Glomerular endothelial cell (primary cell): ENCODE measurements at places on chromosomes 16 and 17.

GRCh38 chr17:30554839-30555751 lies 77.9 kb downstream of the GOSR1 start:
- no peak for DNase-seq

DNA sequence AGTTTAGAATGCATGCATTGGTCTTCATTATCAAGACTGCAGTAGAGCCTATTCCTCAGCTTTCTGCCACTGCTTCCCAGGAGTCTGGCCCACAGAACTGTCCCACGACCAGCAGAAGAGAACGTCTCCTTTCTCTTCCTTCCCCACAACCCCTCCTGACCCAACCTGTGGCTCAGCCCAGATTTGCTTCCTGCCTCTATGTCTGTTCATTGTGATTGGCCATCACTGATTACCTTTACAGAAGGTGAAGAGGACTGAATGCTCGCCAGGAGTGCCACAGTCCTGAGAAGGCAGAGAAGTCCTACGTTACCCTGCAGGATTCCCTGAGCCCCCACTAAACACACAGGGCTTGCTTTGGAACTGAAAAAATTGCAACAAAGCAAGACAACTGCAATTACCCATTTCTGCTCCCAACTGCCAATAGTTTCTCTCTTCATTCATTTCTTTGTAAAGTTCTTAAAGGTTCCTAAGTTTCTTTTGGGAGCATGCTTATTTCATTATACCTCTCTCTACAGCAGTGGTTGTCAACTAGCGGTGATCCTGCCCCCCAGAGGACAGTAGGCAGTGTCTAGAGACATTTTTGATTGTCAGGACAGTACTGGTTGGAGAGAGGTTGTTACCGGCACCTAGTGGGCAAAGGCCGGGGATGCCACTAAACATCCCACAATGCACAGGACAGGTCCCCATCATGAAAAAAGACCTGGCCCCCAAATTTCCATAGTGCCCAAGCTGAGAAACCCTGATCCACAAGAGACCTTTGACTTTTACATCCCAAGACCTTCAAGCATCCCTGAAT lies 4.5 kb upstream of the NAT9 start:
- no peak for DNase-seq

- no peak for DNase-seq
These were observed 10.2 kb upstream of the TMEM238L start for GRCh38 chr17:10814075-10814474.

GRCh38 chr16:68487669-68488068 lies 39.4 kb upstream of the SMPD3 start:
- no peak for DNase-seq

- no peak for DNase-seq
These were observed 19.0 kb upstream of the NBR1 start for GRCh38 chr17:43151880-43152456.

- no peak for DNase-seq
These were observed 80.7 kb downstream of the PLD6 start for GRCh38 chr17:17125136-17126084.

- DNase-seq = no peak
These were observed 4.1 kb upstream of the FAAP100 start for GRCh38 chr17:81556175-81556691.

GRCh38 chr16:56629531-56629930 lies 2.9 kb upstream of the MT1M start:
- DNase-seq = no peak

DNA sequence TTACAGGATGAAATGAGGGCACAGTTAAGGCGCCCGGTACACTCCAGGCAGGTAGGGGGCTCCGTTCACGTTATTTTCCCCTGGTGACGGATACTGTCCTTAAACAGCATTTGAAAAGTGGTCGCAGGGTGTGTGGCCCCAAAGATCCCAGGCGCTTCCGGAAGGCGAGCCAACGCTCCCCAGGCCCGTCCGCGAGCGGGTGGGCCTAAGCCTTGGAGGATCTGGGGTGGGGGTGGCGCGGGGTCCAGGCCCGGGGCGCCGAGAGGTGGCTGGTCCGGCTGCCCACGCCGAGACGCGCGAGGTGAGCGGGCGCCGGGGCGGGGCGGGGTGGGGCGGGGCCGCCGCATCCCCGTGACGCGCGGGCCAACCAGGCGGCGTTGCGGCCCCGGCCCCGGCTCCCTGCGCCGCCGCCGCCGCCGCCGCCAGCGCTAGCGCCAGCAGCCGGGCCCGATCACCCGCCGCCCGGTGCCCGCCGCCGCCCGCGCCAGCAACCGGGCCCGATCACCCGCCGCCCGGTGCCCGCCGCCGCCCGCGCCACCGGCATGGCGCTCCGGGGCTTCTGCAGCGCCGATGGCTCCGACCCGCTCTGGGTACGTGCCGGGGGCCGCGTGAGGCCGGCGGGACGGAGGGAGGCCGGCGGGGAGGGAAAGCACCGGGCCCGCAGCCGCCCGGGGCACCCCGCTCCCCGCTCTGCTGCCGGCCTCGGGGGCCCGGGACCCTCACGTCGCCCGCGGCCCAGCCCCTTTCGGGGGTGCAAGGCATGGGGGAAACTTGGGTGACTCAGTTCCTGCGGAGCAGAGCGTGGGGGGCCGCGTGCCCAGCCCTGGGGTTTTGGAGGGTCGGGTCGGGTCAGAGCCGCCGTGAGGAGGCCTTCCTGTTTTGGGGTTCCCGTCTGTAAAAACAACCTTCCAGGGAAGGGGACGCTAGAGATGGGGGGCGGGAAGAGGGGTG lies at the start of gene ABCC1:
Gene ABCC1, plus strand, starts transcription at position 407 of the 951 bp plus-strand sequence. Its CDS starts 136 bp downstream, at position 543.
- no peak for DNase-seq

- no peak for DNase-seq
These were observed 78.0 kb upstream of the GAS7 start for GRCh38 chr17:10276436-10276835.

GRCh38 chr16:66612422-66612821 lies 7.9 kb downstream of the CMTM3 start:
- DNase-seq = no peak

GRCh38 chr16:27748868-27749546 lies 199.1 kb downstream of the KATNIP start:
- no peak for DNase-seq

DNA sequence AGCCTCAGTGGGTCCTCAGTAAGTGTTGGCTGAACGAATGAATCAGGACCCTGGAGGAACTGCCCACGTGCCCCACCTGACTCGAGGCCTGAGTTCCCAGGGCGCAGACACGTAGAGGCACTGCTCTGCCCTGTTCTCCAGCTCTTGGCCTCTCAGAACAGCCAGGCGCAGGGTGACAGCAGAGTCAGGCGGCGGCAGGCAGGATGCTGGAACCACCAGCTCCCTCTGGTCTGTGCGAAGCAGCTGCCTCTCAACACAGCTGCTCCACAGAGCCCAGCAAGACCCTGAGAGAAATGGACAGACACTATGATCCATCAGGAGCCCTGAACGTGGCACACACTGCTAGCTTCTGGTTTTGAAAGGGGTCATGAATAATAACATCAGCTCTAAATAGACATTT lies 53.1 kb upstream of the BCO1 start:
- no peak for DNase-seq

DNA sequence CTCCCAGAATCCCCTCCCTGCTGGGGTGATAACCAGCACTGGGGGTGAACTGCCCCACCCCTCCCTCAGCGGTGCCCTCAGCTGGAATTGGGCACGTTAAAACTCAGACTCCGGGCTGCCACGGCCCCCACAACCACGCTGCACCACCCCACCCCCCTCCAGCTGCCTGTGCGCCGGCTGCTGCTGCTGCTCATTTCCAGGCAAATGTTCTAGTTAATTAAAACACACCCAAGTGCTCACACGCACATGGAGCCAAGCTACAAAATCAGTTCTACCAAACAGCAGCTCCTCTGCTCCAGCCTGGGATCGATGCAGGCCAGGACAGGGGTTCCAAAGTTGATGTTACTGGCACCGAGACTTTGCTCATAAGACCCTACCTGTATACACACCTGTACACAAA lies 180.5 kb downstream of the ZNF423 start:
- DNase-seq = no peak

GRCh38 chr17:79326814-79327213 lies 252.2 kb downstream of the ENGASE start:
- no peak for DNase-seq

DNA sequence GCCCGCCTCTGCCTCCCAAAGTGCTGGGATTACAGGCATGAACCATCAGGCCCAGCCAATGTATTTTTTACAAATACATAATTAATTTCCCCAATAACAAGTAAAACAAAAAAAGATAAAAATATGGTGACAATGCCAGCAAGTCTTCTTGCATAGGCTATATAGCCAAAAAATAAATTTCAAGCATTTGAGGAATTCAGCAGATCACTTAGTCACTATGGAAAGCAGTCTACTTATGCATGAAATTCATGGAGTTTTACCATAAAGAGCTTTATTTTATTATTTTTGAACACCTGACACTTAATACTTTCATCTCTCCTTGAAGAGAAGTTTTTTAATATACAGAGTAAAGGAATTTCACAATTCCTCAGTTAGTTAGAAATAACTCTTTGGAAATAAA lies 56.4 kb downstream of the BRIP1 start:
- no peak for DNase-seq

- DNase-seq = no peak
These were observed 20.5 kb upstream of the VAT1L start for GRCh38 chr16:77767826-77768225.

- DNase-seq = no peak
These were observed 9.7 kb downstream of the USB1 start for GRCh38 chr16:58010886-58011285.
